HTR-8/SVneo (cell line): ENCODE measurements at places on chromosomes 2 and 18.

GRCh38 chr2:95159690-95160449, at the start of gene ZNF514:
ZNF514 (minus strand) TSS chr2:95159848; CDS start chr2:95153253, 6,595 bp downstream.
- DNase-seq = peak; percentile 71

GRCh38 chr18:42730272-42730671, 385.2 kb downstream of the RIT2 start:
- DNase-seq = no peak

DNA sequence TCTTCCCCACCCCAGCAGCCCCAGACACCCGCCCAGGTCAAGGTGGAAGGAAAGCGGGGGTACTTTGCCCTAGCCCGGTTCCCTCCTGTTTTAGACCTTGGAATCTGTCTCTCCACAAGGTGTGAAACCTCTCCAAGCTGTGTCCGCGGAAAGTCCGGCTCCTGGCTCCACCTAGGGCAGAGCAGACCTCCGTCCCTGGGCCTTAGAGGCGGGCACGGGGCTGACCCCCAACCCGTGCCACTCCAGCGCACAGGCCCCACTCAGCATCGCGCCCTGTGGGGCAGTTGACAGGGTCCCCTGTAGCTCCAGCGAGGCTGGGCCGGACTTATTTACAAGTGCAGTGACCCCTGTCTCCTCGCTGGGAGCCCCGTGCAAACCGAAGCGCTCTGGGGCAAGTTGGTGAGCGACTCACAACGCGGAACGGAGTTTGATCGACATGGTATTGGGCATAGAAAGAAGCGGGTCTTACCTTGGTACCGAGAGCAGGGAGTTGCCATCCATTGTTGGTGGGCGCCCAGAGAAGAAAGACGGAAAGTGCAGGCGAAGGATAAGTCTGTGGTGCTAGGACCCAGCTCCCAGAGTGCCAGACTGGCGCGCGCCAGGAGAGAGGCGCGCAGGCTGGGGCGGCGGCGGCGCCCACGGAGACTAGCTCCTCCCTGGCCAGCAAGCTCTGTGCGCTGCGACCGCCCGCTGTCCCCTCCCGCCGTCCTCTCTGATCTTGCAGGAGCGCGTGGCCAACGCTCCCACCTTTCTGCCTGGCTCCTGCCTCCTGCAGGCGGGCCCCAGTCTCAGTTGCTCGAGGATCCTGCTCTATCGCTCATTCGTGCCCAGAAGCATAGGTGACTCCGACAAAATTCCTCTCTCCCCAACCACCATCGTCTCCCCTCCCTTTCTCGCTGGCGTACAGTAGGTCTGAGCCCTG, at the start of gene SPHKAP:
Gene SPHKAP, minus strand, starts transcription at position 590 of the 922 bp plus-strand sequence. Its CDS starts 89 bp downstream, at position 501.
- no peak for DNase-seq

- DNase-seq = no peak
Observed at GRCh38 chr18:36527740-36528455, 230.4 kb downstream of the FHOD3 start.

GRCh38 chr2:62663920-62664795, 41.4 kb upstream of the EHBP1 start:
- no peak for DNase-seq

DNA sequence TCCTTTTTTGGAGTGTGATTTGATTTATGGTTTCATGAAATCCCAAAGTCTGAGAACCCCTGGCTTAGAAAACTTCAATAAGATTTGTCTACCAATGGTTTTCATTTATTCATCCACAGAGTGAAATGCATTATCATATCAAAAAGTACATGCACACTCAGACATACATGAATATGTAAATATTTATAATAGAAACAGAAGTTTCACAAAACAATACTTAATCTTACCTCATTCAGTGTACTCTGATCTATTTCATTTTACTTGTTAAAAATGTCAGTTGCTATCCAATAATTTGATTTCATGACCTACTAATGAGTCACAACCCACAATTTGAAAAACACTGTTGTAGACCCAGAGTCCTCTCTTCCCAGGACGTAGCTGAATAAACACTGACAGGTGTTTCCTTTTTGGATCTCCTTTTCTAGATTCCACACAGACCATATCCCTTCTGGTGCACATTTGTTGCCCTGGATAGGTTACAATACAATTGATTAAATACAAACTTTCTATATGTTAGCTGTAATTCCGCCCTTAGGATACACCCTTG, 10.4 kb upstream of the CAVIN2 start:
- no peak for DNase-seq

- no peak for DNase-seq
Observed at GRCh38 chr18:46591783-46592391, 65.1 kb downstream of the LOXHD1 start.

DNA sequence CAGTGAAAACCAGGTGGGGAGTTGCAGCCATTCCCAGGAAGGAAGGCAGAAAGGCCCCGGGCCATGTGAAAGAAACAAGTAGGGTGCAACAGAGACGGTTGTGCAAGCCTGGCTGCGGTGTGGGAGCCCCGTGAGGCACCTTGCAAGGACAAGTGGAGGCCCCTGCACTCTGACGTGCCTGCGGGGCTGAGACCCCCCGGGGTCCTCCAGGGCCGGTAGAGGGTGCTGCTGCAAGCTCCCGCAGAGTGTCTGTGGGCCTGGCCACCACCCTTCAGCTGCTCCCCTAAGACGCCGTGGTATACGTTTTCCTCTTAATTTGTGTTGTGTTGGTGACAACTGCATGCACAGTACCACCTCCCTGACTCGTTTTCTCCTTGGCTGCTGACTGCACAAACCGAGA, 27.4 kb upstream of the MC5R start:
- no peak for DNase-seq

GRCh38 chr18:51668101-51668500, 470.6 kb upstream of the MEX3C start:
- peak; percentile 1 for DNase-seq

GRCh38 chr2:139721411-139721995, 941.3 kb upstream of the NXPH2 start:
- no peak for DNase-seq

- no peak for DNase-seq
Observed at GRCh38 chr18:57107140-57107832, 39.6 kb upstream of the BOD1L2 start.

DNA sequence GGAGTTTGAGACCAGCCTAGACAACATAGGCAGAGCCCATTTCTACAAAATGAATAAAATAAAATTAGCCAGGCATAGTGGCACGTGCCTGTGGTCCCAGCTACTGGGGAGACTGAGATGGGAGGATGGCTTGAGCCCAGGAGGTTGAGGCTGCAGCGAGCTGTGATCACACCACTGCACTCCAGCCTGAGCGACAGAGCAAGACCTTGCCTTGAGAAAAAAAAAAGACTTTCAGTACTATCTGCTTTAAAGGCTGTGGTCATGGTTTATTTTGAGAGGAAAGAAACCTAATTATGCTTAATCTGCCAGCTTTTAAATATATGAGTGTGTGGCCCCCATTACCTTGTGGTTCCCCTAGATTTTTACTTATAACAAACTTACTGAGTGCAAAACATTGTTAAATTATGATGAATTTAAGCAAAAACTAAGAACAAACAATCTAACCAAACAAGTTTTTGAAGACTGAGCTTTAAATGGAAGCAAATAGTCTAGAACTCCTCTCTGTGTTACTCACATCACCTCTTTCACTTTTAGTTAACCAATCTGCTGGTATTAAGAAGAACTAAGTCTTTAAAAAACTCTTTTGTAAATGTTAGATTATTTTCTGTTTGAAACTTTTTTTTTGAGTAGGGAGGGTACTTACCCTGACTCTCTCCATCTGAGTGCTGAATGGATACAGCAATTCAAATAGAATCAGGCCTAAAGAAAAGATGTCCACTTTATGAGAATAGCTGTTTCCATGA, 65.4 kb downstream of the EIF2AK3 start:
- DNase-seq = no peak

GRCh38 chr2:150165988-150166312, 321.5 kb downstream of the RND3 start:
- no peak for DNase-seq

DNA sequence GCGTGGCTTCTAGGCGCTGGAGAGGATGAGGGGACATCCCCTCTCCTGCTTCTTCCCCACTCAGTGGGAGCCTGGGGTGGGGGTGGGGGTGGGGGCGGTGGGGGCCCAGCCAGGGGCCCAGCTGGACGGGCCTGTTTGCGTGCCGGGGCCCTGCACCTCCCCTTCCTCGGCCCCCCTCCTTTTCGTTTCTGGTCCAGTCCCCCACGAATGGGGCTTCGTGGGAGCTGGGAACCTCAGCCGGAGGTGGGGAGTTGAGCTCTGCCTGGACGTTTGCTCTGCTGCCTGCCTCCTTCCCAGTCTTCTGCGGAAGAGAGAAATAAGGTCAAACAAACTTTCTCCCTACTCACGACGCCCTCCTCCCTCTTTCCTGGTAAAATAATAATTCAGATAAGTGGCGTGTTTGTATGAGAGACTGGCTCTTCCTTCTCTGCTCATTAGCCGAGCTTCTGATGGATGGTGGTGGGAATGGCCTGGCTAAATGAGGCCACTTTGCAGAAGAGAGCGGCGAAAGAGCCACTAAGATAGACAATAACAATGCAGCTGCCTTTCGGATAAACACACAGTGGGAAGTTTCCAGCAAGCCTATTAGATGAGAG, 782 bp downstream of the MTA3 start:
- peak; percentile 53 for DNase-seq

DNA sequence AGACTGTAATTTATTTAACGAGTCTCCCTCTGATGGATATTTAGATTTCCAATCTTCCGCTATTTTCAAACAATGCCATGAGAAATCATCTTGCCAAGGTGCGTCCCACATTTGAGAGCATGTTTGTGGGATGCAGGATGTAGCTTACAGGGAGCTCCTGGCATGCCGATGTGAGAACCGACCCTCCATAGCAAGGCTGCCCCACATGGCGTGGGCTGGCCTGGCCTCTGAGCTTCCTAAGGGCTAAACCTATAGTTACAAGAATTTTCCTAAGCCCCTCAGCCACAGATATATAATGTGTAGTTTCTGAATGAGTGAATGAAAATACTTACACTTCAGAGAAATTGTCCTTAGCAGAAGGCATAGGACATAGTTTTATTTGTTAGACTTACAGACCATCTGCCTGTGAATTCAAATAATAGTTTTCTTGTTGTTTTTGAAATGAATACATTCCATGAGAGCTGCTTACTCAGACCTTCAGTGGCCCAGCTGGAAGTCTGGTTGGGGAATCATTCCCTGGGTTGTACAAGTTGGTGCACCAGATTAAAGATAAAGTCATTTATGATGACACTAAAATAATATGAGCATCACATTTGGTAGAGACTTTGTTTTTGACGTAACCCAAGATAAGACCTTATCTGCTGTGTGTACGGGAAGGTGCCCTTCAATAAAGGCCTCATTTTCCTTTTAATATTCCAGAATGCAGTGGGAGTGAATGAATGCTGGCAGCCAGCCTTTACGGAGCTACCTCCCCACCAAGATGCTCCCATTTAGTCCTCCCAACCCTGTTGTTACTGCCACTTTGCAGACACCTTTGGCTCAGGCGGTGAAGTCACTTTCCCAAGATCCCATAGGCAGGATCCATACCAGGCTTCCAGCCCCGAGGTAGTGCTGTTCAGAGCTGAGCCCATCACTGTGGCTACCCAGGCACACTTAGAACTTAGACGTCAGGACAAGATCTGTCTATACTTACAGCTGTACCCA, 107.1 kb downstream of the GLI2 start:
- DNase-seq = no peak

GRCh38 chr2:212814941-212815340, 276.3 kb upstream of the ERBB4 start:
- DNase-seq = no peak

DNA sequence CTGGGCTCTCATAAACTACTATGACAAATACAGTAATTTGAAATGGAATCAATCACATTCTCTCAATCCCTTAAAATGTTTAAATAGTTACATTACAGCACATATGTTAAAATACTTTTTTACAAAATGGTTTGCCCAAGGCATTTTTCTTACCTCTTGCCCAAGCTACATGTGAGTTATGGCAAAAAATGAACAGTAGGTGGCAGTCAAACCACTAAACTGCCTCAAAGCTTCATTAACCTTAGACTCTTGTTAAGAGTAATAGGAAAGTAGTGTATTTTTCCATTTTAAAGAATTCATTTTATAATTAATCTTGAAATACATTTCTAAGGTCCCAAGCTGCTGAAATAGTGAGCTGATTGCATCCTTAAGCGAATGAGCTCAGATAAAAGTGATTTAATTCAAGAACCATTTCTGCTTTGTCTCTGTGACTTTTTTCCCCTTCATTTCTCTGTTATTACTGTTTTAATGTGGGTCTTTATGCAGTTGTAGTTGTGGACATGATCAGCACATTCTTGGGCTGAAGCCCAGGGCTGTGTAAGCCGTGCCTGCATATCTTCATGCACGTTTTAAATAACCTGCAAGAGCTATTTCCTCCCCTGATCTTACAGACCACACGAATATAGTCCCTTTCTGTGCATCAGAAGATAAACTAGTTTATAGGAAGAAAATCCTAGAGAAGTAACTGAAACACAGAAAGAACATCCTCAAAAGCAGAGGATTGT, 311.8 kb downstream of the LNPK start:
- peak; percentile 36 for DNase-seq

- DNase-seq = no peak
Observed at GRCh38 chr18:79200546-79201268, 131.5 kb downstream of the ATP9B start.

DNA sequence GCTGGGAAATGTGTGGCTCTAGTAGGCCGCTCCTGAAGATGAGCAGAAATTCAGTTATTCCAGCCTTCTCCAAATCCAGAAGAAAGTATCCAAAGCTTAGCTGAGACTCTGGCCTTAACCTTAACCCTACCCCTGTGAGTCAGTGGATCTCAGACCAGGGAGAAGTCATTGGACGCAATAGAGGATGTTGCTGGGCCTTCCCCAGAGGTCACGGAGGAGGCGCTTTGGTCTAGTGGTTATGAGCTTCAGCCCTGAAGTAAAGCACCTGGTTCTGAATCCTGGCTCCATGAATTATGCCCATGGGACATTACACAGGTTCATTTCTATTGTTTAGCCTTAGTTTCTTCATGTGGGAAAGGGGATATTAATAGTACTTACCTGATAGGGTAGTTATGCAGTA, 24.0 kb downstream of the PKDCC start:
- no peak for DNase-seq

DNA sequence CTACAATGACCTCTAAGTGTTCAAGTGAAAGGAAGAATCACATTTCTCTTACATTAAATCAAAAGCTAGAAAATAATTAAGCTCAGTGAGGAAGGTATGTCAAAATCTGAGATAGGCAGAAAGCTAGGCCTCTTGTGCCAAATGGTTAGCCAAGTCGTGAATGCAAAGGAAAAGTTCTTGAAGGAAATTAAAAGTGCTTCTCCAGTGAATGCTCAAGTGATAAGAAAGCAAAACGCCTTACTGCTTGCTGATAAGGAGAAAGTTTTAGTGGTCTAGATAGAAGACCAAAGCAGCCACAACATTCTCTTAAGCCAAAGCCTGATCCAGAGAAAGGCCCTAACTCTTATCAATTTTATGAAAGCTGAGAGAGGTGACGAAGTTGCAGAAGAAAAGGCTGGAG, 932.3 kb upstream of the ACVR2A start:
- DNase-seq = no peak

GRCh38 chr2:201638326-201638725, 5.0 kb downstream of the TMEM237 start:
- no peak for DNase-seq

- no peak for DNase-seq
Observed at GRCh38 chr2:42895134-42895790, 102.9 kb upstream of the HAAO start.
